Right atrium auricular region (tissue), 2 donors: ENCODE measurements at places on chromosomes 5 and 9.

- H3K27me3 ChIP-seq = no peaks in the 10 kb centered on the region
- H3K4me1 ChIP-seq = peaks cover 27% of the 10 kb centered on the region
- no peaks in the 10 kb centered on the region for H3K36me3 ChIP-seq
- no peak for DNase-seq
Measured at GRCh38 chr9:133848471-133849109, 110.4 kb upstream of the SARDH start.

GRCh38 chr5:159913501-159913900 lies 2.8 kb upstream of the ADRA1B start:
- H3K4me1 ChIP-seq = peaks cover 26% of the 10 kb centered on the region
- H3K27me3 ChIP-seq = no peaks in the 10 kb centered on the region
- DNase-seq = no peak
- no peak overlapping the region for H3K4me3 ChIP-seq

DNA sequence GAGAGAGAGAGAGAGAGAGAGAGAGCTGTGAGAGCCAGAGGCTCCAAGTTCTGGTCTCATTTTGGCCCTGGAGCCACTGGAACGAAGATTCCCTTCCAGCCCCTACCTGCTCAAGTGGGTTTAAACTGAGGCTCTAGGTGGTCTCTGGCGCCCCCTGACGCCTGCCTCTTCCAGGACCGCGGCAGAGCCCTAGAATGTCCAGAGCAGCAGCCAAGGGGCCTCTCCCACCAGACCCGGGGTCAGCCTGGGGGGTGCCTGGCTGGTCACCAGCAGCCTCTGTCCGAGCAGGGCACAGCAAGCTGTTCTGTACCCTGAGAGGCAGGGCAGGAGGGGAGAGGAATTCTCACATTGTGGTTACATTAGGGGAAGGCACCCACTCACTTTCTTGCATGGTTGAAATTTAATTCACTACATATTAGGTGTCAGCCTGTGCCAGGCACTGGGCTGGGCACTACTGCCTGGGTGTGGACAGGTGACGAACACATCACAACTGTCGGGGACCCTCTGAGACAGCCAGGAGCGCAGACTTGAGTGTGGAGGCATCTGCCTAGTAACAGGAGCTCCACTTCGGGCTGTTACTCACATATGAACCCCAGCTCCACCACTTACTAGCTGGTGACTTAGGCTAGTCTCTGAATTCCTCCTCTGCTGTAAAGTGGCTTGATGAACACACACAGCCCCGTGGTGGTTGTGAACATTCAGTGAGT lies 44.5 kb downstream of the AMBP start:
- no peak overlapping the region for H3K27ac ChIP-seq
- H3K4me1 ChIP-seq = no peaks in the 10 kb centered on the region
- no peak overlapping the region for H3K4me3 ChIP-seq
- H3K36me3 ChIP-seq = peaks cover 15% of the 10 kb centered on the region

DNA sequence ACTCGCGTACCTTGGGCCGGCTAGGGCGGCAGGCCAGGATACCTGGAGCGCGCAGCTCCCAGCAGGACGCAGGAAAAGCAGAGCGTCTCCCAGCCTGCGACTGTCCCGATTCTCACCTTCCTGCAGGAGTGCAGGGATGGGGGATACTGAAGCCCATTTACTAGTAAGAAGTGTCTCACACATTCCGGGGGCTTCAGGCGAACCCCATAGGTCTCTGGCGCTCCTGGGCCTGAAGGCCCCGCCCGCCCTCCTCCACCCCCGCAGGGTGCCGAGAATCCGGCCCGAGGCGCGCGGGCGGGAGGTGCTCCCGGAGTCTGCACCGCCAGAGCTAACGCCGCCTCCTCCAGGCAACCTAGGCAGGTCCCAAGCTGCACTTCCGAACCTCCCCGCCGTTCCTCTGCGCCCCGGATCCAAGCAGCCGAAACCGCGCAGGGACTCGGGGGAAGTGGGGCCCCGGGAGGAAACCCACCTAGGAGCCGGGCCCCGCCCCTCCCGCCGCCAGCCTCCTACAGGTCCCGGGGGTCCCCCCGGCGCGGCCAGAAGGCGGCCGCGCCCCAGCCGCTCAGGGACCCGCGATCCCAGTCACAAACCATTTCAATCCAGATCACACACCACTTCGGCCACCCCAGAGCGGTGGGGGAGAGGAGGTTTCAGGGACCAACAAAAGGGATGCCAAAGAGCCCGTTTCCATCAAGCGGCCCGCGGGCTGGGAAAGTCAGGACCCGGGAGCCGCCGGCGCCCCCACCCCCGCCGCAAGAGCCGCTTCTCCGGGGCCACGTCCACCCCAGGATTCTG lies 1.2 kb downstream of the ROR2 start:
- H3K4me3 ChIP-seq = peak overlapping the region; percentile 66
- no peaks in the 10 kb centered on the region for H3K4me1 ChIP-seq
- no peaks in the 10 kb centered on the region for H3K36me3 ChIP-seq
- peak overlapping the region; percentile 82 for H3K27ac ChIP-seq

GRCh38 chr5:79992891-79993657 lies 2.0 kb upstream of the MTX3 start:
- H3K27me3 ChIP-seq = no peaks in the 10 kb centered on the region
- H3K4me1 ChIP-seq = peaks cover 22% of the 10 kb centered on the region
- no peak for DNase-seq

DNA sequence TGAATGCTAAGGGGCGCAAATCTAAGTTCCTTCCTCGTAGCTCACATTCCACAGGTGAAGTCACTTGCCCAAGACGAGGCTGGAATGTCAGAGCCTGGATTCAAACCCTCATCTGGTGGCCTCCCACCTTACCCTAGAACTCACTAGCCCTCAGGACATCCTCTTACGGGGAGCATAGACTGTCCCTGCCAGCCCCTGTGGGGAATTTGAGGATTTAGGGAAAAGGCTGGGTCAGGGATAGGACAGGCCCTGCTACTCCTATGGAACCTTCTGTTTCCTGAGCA lies 45.0 kb downstream of the IRF1 start:
- H3K27ac ChIP-seq = peak overlapping the region; percentile 43
- no peaks in the 10 kb centered on the region for H3K36me3 ChIP-seq
- H3K27me3 ChIP-seq = no peaks in the 10 kb centered on the region
- no peaks in the 10 kb centered on the region for H3K4me1 ChIP-seq
- DNase-seq = no peak
- H3K4me3 ChIP-seq = no peak overlapping the region
